NCI-H146 (cell line): ENCODE measurements at places on chromosomes 12 and 14.

GRCh38 chr12:119118625-119119024, 60.1 kb upstream of the HSPB8 start:
- no peak for DNase-seq

- DNase-seq: no peak
Measured at GRCh38 chr14:80395031-80395430, 183.7 kb upstream of the DIO2 start.

GRCh38 chr14:104252256-104253215, 114.1 kb downstream of the KIF26A start:
- DNase-seq: no peak

- DNase-seq: no peak
Measured at GRCh38 chr12:80299219-80299618, 144.8 kb upstream of the PTPRQ start.

DNA sequence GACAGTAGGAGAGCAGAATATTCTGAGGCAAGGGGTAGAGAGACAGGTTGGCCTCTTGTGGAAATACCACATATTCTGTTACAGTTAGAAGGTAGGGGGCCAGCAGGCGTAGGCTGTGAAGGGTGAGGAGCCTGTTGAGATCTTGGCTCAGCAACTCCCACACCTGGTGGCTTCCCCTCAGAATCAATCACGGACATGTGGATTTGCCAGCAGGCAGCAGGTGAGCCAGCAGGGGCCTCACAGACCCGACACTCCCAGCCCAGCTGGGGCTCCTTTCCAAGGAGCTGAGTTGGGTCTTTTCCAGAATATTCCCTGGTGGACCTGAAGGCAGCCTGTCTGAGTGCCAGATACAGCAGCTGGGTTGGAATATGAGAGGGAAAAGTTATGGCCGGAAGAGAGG, 150.0 kb upstream of the CRY1 start:
- DNase-seq: peak; percentile 59

- peak; percentile 62 for DNase-seq
Measured at GRCh38 chr14:85873006-85873405, 343.1 kb downstream of the FLRT2 start.

DNA sequence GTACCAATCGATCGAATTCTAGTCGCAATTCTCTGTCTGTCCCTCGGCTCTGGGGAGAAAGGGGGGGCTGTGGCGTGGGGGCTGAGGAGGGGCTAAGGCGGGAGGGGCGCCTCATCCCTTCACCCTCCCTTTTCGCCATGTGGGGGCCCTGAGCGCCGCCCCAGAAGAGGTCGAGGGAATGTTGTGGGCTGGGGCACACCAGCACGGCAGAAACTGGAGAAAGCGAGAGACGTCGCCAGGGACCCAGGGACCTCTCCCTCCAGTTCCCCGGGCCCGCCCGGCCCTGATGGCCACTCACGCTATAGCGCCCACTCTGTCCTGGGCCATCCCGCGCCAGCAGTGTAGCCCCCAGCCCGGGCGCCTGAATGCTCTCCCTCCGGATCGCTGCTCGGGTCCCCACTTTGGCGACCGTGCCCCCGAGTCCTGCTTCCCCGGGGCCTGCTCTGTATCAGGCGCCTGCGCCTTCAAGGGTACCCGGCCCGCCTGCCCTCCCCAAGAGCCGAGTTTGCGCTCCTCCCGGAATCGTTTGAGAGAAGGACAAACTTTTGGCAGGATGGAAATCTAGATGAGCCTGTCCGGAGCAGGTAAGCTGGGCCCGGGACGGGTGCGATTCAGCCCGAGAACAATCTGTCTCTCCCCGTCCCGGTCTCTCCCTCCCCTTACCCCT, 62.6 kb downstream of the SMUG1 start:
- DNase-seq: no peak

- no peak for DNase-seq
Measured at GRCh38 chr14:99063620-99064225, 208.3 kb downstream of the BCL11B start.

DNA sequence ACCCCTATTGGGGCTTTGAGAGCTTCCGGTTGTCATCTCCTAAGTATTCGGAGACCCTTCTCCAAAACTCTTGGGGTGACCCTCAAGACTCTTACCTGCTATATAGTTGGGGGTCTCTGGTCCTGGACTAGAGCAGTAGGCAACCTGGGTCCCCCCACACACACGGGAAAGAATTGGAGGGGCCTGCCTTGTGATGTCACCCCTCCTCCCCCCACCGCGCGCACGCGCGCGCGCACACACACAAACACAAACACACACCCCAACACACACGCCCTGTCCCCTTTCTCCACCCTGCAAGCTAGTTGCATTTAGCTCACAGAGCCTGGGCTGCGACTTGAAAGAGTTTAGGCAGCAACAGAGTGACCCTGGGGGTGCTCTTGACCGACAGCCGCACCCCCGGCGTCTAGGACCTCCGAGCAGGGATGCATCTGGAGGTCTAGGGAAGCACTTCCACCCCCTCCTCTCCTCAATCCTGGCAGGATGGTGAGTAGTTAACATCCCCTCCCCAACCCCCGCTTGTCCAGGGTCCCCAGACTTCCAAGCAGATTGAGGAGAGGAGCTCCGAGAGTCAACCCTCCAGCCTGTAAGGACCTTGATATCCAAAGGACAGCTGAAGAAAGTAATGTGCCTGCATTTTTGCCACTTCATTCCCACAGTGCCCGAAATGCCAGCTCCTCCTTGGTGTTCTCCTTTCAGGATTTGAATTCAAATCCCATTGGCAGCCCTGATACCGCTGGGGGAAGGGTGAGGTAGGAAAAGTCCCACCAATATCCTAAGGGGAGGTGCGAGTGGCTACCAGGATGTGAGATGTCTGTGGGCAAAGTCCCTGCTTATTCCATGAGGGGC, 1.4 kb upstream of the DNAJC14 start:
- DNase-seq: peak; percentile 72

- DNase-seq: peak; percentile 67
Measured at GRCh38 chr12:82627799-82628198, 58.9 kb upstream of the TMTC2 start.

DNA sequence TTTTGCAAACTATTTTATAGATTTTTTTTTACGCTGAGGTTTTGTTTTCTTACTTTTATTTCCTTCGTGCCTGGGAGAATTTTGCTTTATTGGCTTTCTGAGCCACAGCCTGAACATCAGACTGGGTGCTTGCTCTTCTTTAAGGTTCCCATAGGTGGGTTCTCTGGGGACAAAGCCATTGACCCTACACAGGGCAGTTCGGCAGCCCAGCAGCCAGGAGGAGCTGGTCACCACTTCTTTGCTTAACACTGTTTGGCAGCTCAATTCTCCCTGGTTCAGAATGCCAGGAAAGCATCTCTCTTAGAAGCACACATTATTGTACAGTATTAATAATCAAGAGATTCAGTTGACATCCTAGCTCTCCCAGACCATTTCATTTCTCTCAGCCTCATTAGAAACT, 140.8 kb upstream of the NEDD1 start:
- peak; percentile 43 for DNase-seq
